AG04450 (cell line): ENCODE measurements at places on chromosomes 1 and 21. TPM values are rescaled to one million over a fixed set of nuclear protein-coding genes. Genes with fewer than 3 reads are reported as not detected.

UTS2 gene
- 0.06 TPM in 1 of 2 replicates, not detected in the other for polyA plus RNA-seq

MSH4 gene
- polyA plus RNA-seq, result 0.04 TPM in 2 replicates

GRCh38 chr1:242189591-242189990 is 190.7 kb upstream of the MAP1LC3C start:
- no peak for DNase-seq

- no peak for DNase-seq
Measured at GRCh38 chr1:54028306-54029251, 10.6 kb upstream of the LDLRAD1 start.

DNA sequence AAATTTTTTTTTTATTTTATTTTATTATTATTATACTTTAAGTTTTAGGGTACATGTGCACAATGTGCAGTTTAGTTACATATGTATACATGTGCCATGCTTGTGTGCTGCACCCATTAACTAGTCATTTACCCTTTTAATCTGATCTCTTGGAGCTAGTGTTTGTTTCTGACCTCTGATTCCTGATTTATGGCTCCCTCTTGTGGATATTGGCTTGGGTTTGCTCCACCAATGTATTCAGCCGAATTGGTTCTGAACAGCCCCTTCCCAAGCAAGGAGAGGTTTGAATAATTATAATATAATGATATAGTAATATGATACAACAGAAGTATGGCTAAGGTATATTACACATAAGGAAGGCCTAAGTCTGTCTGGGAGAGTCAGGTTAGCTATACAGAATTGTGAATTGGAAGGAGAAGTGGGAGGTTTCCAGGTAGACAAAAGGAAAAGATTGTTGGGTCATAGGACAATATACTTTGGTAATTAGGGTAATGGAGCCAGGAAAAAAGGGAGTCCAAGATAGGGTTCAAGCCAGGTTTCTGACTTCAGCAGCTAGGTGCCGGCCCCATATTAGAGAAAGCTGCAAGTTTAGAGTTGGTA is 53.1 kb upstream of the HMCN1 start:
- DNase-seq, result no peak

GRCh38 chr1:51719146-51719545 is 102.3 kb downstream of the OSBPL9 start:
- no peak for DNase-seq

DNA sequence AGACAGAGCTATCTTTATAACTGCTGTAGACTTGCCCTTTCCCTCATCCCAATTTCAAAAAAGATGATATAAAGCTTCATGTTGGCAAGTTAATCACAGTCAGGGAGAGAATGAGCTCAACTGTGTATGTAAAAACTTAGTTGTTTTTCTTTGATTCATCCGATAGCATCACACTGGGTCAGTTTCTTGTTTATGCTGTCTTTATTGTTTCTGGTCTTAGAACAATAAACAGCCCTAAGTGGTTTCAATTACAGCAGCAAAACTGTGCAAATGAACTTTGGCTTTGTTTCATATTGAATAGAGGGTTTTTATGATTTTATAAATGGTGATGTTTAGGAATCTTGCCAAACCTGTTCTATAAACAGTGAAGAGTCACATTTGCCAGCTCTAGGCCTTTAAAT is 423.8 kb upstream of the CXADR start:
- DNase-seq, result no peak

DNA sequence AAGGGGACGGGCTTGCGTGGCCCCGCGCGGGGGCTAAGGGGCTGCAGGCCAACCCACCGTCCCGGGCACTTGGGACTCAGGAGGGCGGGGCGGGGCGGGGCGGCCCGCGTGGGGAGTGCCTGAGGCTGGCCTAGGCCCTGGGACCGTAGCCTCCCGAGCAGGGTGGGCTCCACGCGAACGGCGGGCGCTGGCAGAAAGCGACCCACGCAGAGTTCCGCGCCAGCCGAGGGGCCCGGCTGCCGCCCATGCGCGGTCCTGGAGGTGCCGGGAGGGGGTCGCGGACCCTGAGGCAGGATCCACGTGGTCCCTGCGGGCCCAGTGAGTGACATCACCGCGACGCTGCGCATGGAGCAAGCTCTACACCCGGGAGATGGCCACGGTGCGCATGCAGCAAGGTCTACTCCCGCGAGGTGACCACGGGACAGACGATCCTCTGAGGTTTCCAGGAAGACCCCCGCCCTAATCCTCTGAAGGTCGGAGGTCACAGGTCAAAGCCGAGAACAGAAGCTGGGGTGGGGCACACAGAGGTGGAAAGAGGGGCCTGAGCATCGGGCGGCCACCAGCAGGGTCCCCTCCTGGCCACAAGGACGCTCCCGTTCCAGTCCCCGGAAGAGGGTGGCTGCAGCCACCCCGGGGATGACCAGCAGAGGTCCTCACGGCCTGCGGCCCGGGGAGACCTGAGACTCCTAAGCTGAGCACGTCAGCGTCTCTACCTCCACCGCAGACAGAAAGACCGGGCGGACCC is 13.5 kb upstream of the SLC19A1 start:
- peak; percentile 44 for DNase-seq
